NCI-H1105 treated with DMSO at 0.1 percent for 48 hours (cell line): ENCODE measurements at places on chromosomes 4 and X.

DNA sequence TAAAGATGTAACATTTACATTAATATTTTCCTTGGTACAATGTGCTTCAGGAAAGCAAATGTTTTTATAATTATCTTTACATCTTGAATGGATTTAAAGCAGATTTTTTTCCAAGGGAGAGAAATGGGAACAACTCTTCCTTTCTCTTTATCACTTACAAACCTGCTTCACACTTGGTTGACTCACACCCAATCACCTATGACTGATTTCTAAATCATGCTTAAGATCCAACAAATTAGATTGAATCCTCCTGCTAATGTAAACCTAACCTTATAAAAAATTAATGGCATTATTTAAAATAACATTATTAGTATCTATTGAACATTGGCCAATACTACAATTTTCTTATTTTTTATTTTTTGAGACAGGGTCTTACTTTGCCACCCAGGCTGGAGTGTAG, 127.1 kb downstream of the INPP4B start:
- DNase-seq: no peak

- DNase-seq: no peak
Observed at GRCh38 chr4:125360727-125361126, 46.0 kb downstream of the FAT4 start.

- DNase-seq: no peak
Observed at GRCh38 chr4:141810712-141811375, 174.5 kb downstream of the IL15 start.

GRCh38 chr4:162506253-162506652, 342.5 kb upstream of the FSTL5 start:
- no peak for DNase-seq

GRCh38 chrX:30144221-30144620, 71.1 kb upstream of the MAGEB2 start:
- no peak for DNase-seq
